ENCODE measurements at places on chromosomes 6 and 20. TPM values are rescaled to one million over a fixed set of nuclear protein-coding genes. Genes with fewer than 3 reads are reported as not detected.

DNA sequence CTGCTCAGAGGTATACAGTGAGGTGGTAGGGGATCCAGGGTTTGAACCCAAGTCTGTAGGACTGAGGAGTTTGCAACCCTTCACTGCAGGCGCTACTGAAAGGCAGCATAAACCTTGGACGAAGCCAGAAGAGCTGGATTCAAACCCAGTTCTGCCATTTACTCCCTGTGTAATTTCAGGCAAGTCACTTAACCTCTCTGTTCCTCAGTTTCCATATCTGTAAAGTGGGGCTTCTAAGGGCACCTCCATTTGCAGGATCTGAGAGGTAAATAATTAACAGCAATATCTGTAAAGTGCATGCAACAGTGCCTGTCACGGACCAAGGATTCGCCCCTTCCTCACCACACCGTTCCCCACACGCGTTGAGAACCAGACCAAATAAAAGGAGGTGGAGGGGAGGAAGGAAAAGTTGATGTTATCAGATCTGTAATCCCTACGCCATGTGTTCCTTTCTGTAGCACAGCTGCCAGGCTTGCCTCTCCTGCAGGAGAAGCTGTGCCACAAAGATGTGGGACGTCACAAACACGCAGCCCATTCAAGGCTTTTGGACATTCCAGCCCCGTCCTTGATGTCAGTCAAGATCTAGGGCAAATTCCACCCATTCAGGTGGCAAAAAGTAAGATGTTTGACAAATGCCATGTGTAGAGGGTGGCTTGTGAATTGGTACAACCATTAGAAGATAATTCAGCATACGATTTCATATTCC lies 9.8 kb downstream of the RIPOR3 start:
- H3K4me3 ChIP-seq: no peak overlapping the region
- no peaks in the 10 kb centered on the region for H3K27me3 ChIP-seq
- DNase-seq: no peak
- H3K36me3 ChIP-seq: no peaks in the 10 kb centered on the region
- H3K27ac ChIP-seq: no peak overlapping the region
- no peaks in the 10 kb centered on the region for H3K4me1 ChIP-seq

CST1 gene
- not detected for total RNA-seq

IRF4 gene
- 601 TPM for total RNA-seq

CD24 gene
- total RNA-seq: 0.21 TPM

DNA sequence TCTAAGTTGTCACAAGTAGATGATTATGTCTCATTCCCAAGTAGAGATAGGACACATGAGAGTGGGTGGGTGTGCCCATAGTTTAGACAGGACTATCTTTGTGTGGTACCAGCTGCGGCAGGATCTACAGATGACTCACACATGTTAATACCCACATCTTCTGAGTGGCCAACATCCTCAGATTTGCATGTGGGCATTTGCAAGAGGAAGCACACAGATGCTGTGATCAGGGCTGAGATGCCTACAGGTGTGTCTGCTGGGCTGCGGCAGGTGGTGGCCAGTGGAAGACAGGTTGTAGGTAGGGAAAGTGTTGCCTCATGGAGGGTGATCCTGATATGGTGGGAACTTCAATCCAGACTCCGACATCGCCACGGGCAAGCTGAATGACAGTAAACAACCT lies 50.8 kb downstream of the UTRN start:
- DNase-seq: peak; percentile 46
- H3K27me3 ChIP-seq: no peaks in the 10 kb centered on the region
- H3K36me3 ChIP-seq: no peaks in the 10 kb centered on the region
- peak overlapping the region; percentile 64 for H3K27ac ChIP-seq

- no peak overlapping the region for H3K4me3 ChIP-seq
- no peaks in the 10 kb centered on the region for H3K36me3 ChIP-seq
- DNase-seq: no peak
- no peak overlapping the region for H3K27ac ChIP-seq
Observed at GRCh38 chr6:151633526-151634335, 139.9 kb downstream of the CCDC170 start.

- H3K4me1 ChIP-seq: peaks cover 37% of the 10 kb centered on the region
- no peaks in the 10 kb centered on the region for H3K27me3 ChIP-seq
- no peak for DNase-seq
- H3K4me3 ChIP-seq: no peak overlapping the region
Observed at GRCh38 chr6:90581146-90581545, 5.7 kb downstream of the MAP3K7 start.

GRCh38 chr20:49913399-49914047 lies 1.8 kb downstream of the SPATA2 start:
- no peaks in the 10 kb centered on the region for H3K27me3 ChIP-seq
- no peaks in the 10 kb centered on the region for H3K36me3 ChIP-seq
- H3K4me1 ChIP-seq: peaks cover 27% of the 10 kb centered on the region
- peak overlapping the region; percentile 99 for H3K4me3 ChIP-seq

DNA sequence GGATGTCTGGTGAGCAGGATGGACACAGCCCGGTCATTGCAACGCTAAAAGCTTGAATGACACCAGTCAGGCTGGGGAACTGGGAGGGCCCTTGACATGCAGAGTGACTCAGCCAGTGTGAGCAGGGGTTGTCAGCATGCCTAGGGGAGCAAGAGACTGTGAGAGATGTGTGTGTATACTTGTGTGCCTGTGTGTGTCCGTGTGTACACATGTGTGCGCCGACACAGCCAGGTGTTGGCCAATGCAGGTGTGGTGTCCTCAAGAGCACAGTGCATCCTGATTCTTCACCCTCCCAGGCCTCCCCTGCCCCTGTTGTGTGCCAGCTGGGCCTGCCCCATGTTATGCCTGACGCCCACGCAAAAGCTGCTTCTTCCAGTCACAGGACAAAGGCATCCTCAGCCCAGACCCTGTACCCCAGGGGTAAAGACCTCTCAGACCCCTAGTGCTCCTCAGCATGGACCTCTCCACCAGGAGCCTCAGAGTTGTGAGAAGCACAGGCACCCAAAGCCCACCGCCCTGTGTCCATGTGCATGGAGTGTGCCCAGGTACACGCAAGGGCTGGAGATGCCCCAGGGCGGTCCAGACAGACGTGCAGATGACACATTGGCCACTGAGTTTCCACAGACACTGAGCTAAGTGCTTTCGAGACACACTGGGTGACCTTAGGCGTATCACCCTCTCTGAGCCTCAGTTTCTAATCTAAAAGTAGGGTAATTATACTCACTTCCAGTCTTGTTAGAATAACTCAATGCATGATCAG lies 16.6 kb downstream of the NRSN2 start:
- no peaks in the 10 kb centered on the region for H3K27me3 ChIP-seq
- peak; percentile 52 for DNase-seq
- no peak overlapping the region for H3K27ac ChIP-seq
- no peak overlapping the region for H3K4me3 ChIP-seq

CTCFL gene
- not detected for total RNA-seq

- H3K27me3 ChIP-seq: peaks cover 11% of the 10 kb centered on the region
- H3K4me1 ChIP-seq: peaks cover 18% of the 10 kb centered on the region
- no peaks in the 10 kb centered on the region for H3K36me3 ChIP-seq
- no peak for DNase-seq
- H3K4me3 ChIP-seq: no peak overlapping the region
Observed at GRCh38 chr20:21562656-21563055, 48.8 kb upstream of the NKX2-2 start.

FOXA2 gene
- not detected for total RNA-seq

DNA sequence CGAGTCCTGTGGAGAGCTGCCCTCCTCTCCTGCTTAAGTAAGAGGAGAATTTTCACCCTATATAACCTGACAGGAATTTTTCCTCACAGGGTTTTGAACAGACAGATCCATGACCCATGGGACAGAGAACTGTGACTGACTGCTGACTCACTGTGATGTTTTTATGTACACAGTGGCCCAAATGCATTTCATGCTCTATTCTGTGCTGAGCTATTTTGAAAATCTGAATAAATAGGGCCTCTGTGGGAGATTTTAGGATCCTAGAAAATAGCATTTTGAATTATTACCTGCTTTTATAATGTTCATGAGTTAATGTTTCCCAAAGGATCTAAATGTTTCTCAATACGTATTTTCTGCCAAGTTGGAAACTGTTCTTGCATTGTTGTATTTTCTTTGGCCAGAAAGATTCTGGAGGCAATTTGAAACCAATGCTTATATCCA lies 577.4 kb downstream of the HTR1B start:
- no peaks in the 10 kb centered on the region for H3K36me3 ChIP-seq
- no peak overlapping the region for H3K27ac ChIP-seq
- no peak overlapping the region for H3K4me3 ChIP-seq
- no peaks in the 10 kb centered on the region for H3K4me1 ChIP-seq
- no peak for DNase-seq
- no peaks in the 10 kb centered on the region for H3K27me3 ChIP-seq

- peak within 1 kb of the TSS; percentile 81 for H3K27ac ChIP-seq
- peak within 1 kb of the TSS; percentile 82 for H3K4me3 ChIP-seq
- H3K4me1 ChIP-seq: peaks cover 44% of the 10 kb centered on the region
- DNase-seq: peak; percentile 79
Observed at GRCh38 chr20:45347936-45348778, at the start of gene SDC4. SDC4 (minus strand) TSS chr20:45348424; CDS start chr20:45348384, 40 bp downstream.

GJA10 gene
- total RNA-seq: not detected

RAET1L gene
- total RNA-seq: not detected

DNA sequence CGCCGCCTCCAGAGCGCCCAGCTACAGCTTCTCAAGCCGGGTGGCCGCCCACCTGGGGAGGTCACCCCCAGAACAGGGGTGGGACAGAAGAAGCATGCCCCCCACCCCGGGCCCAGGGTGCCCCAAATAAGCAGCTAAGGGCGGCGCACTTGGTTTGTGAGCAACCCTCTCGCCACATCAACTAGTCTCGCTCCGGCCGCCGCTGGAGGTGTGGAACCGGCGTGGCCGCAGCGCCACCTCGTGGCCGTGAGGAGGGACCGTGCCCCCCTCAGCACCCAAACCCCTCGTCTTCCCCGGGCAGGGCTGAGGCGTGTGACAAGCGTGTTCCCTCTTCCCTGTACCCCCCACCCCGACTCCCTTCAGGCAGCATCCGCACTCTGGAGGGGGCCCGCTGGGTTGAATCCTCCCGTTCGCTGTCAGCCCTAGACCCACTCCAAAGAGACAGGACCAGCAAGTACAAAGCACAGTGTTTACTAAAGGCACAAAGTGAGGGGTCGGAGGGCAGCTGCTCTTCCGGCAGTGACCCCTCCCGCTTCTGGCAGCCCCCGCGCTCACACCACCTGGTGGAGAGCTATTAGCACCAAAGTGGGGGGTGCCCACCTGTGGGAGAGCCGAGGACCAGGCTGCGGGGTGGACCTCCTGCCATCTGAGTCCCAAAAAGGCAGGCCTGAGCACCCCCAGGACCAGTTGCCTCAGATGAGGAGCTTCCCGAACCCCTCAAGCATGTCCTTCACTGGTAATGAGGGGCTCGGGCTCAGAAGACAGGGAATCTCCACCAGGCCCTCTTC lies 45.4 kb downstream of the MDFI start:
- no peaks in the 10 kb centered on the region for H3K27me3 ChIP-seq
- H3K36me3 ChIP-seq: no peaks in the 10 kb centered on the region
- peak overlapping the region; percentile 77 for H3K27ac ChIP-seq
- H3K4me3 ChIP-seq: peak overlapping the region; percentile 69

KPNA5 gene
- 10.4 TPM for total RNA-seq

DNA sequence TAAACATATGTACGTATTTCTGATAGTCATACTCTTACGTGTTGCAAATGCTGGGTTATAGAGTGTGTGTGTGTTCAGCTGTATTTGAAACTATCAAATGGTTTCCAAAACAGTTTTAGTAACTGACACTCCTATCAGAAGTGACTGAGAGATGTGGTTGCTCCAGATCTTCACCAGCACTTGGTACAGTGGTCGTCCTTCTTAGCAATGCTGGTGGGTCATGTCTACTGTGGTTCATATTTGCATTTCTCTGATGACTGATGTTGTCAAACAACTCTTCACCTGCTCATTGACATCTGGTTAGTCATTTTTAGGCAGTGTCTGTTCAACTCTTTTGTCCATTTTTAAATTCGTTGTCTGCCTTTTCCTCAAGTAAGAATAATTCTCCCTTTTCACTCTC lies 259.3 kb downstream of the KIF16B start:
- no peak overlapping the region for H3K4me3 ChIP-seq
- DNase-seq: no peak
- H3K4me1 ChIP-seq: no peaks in the 10 kb centered on the region
- H3K27ac ChIP-seq: no peak overlapping the region
- peaks cover 48% of the 10 kb centered on the region for H3K36me3 ChIP-seq

DNA sequence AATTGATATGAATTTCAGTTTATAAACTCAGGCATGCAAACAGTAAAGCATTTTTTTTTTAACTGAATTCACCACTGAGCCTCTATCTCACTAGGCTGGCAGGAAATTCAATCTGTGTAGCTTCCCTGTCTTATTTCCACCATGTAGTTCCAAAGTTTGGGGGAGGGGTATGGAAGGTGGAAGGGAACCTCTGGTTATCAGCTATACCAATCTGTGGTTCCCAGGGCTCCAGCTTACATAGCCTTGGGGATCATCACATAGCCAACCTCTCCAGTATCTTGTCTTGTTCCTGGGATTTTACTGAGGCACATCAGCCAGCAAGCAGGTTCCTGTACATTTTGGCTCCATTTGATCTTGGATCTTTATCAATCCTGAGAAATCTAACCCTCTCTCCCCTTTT lies 15.6 kb downstream of the RAD21L1 start:
- no peak overlapping the region for H3K4me3 ChIP-seq
- peaks cover 4% of the 10 kb centered on the region for H3K27me3 ChIP-seq
- H3K4me1 ChIP-seq: peaks cover 3% of the 10 kb centered on the region
- H3K27ac ChIP-seq: no peak overlapping the region
- no peaks in the 10 kb centered on the region for H3K36me3 ChIP-seq

DNA sequence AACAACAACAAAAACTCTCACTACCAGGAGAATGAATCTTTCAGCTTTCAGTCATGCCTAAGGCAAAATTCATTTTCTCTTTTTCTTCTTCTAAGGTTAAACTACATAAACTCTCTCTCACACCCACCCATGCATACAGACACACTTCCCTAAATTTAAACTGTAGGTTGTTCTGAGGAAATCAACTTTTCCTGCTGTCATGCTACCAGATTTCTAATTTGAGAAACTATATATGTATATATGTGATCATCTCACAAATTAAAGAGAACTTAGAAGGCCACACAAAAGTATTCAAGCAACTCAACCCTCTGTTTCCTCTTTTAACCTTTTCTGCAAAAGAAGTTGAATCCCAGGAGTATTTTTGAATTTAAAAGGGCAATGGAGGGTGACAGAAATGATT lies 532.5 kb downstream of the KIF16B start:
- no peaks in the 10 kb centered on the region for H3K27me3 ChIP-seq
- H3K4me1 ChIP-seq: no peaks in the 10 kb centered on the region
- H3K4me3 ChIP-seq: no peak overlapping the region
- no peaks in the 10 kb centered on the region for H3K36me3 ChIP-seq
- DNase-seq: no peak
- H3K27ac ChIP-seq: no peak overlapping the region

GRCh38 chr6:116385921-116386320 lies 15.2 kb downstream of the DSE start:
- H3K27ac ChIP-seq: no peak overlapping the region
- no peak overlapping the region for H3K4me3 ChIP-seq
- H3K4me1 ChIP-seq: peaks cover 15% of the 10 kb centered on the region
- peaks cover 2% of the 10 kb centered on the region for H3K27me3 ChIP-seq
- no peaks in the 10 kb centered on the region for H3K36me3 ChIP-seq

BTN1A1 gene
- total RNA-seq: not detected

- no peaks in the 10 kb centered on the region for H3K36me3 ChIP-seq
- no peaks in the 10 kb centered on the region for H3K4me1 ChIP-seq
- H3K27ac ChIP-seq: no peak overlapping the region
- H3K27me3 ChIP-seq: peaks cover 43% of the 10 kb centered on the region
- no peak overlapping the region for H3K4me3 ChIP-seq
Observed at GRCh38 chr20:38685853-38686473, 38.3 kb upstream of the SLC32A1 start.

All from activated CD4-positive, alpha-beta T cell treated with anti-CD3 and anti-CD28 coated beads for 36 hours (primary cell).